WTC11 (cell line): ENCODE measurements at places on chromosomes 5 and 9.

DNA sequence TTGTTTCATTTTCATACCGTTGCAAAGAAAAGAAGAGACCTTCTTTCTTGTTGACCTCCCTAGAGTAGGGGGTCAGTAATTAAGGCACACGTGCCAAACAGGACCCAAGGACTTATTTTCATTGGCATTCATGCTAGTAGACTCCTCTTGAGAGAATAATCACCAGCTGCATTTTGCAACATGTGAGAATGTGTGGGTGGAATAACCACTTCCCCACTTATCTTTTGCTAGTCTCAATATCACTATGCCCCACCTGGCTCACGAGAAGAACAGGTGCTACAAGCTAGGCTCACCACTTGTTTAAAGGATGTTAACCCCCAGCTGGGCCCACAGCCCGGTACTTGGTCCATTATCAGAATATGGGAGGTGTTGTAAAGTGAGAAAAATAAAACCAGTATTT, 460.7 kb upstream of the MEF2C start:
- DNase-seq: no peak

DNA sequence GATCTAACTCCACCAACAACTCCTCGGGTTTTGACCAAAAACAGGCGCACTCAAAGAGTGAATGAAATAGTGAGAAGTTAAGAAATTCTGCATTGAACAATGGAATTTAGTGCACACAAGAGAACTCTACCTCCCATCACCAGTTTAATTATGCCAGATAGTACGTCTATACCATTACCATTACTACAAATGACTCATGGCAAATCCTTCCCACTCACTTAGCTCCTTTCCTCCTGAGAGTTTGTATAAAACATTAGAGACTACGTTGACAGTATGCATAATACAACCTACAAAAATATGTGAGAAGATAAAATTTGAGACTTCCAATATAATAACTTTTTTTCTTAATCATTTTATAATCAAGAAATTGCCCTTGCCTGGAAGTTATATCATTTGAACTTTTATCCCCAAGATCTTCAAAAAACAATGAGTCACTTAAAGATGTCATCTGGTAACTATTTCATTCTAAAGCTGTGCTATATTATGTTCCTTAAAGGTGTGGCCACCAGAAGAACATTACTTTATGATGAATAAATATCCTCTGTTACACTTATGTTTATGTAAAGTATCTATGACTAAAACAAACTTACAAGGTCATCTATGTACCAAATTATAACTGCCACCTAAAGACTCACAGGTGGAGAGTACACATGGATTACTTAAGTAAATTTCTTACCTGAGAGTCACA, 297.9 kb upstream of the PTGER4 start:
- no peak for DNase-seq

GRCh38 chr9:121556580-121556979, 56.9 kb upstream of the GGTA1 start:
- no peak for DNase-seq

GRCh38 chr5:36950586-36951457, 74.3 kb downstream of the NIPBL start:
- DNase-seq: no peak

DNA sequence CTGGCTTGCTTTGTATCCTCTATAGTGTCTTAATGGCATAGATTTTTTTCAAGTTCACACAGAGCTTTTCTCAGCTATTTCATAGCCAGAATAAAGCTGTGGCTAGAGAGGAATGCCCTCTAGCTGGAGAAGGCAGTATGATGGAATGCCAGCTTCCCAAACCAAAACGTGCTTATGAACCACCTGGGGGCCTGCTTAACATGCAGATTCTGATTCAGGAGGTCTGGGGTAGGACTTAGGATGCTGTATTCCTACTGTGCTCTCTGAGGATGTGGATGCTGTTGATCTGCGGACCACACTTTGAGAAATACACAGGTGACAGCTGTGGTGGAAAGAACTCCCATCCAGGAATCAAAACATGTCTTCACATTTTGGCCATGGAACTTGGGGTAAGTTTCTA, 49.9 kb upstream of the DPYSL3 start:
- DNase-seq: no peak

DNA sequence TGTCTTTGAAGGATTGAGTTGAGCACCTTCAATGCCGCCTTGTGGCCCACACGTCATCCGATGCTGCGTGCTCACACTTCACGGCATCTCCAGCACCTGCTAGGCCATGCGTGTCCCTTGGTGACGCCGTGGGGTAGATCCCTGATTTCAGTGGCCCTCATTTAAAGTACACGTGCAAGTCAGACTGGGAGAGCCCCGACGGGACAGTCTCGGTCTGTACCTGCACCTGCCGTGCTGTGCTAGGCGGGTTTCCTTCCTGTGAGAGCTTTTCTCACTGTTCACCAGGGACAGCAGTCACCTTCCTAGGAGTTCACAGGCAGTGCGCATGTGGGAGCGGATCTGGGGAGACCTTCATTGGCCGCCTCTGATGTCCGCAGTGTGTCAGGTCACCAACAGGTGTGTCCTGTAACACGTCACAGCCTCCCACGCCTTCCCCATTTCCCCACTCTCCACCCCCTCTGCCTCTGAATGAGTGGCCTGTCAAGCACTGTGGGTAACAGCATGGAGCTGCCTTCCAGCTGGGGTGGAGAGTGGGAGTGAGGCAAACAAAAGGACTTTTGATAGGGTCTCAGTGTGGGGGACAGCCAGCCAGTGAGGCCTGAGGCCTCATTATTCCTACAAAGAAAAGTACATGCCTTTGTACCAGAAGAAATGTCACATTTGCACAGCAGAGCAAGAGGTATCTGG, 236.4 kb downstream of the FANCC start:
- DNase-seq: no peak

DNA sequence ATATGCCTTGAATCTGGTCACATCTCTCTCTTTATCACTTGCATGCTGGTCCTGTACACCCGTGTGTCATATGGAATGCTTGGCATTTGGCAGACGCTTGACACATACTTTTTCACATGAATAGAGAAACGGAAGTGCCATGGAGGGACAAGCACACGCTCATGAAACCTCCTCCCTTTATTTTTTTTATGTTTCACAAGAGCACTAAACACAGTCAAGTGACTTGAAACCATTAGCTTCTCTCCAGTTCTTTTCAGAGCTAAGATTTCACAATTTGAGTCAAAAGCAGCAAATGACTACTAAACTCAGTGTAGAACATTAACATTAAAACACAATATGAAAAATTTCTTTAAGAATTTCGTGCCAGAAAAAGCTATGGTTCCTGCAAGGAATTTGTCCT, 151.1 kb downstream of the DOCK2 start:
- no peak for DNase-seq

DNA sequence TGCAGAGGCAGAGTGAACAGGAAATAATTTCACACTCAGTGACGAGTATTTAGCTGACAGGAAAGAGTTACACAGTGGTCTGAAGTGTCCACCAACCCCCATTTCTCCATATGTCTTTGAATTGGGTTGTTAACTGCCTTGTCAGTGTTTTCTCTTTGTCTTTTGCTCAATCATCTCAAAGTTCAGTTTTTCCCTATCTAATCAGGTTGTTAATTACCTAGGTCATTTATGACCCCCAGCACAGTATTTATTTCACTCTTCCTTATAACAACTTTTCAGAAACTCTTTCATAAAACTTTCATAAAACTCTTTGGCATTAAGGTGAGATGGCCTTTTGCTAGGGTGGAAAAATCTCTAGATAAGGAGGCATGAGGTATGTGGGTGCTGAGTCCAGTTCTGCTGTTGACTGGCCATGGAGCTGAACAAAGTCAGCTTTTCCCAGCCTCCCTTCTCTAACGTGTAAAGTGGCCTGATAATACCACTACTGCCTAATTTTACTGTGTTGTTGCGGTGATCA, 5.2 kb upstream of the ALDOB start:
- no peak for DNase-seq
